Ascending aorta (tissue), 2 donors: ENCODE measurements at places on chromosomes 6 and 20.
A peak's percentile ranks its signal among the peaks of the same experiment; 100 is the strongest.

DNA sequence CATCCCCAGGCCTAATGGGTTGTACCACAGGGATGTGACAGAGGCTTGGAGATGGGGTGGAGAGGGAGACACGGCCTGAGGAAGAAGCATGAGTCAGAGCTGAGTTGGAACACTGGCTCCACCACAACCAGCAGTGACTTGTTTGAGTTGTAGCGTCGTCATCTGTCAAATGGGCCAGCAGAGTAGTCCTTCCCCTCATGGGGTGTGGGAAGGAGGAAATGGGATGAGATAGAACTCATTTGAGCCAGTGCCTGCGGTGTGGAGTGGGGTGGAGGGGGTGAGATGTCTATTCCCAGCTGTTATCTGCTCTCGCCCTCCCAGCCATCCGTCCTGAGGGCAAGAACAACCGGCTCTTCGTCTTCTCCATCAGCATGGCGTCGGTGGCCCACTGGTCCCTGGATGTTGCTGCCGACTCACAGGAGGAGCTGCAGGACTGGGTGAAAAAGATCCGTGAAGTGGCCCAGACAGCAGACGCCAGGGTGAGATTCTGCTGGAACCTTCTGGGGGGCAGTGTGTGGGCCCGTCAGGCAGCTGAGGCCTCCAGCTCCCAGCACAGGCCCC is 32.5 kb downstream of the PLCG1 start:
- no peak for DNase-seq
- H3K4me3 ChIP-seq: no peak overlapping the region
- peaks cover 23% of the 10 kb centered on the region for H3K4me1 ChIP-seq

DNA sequence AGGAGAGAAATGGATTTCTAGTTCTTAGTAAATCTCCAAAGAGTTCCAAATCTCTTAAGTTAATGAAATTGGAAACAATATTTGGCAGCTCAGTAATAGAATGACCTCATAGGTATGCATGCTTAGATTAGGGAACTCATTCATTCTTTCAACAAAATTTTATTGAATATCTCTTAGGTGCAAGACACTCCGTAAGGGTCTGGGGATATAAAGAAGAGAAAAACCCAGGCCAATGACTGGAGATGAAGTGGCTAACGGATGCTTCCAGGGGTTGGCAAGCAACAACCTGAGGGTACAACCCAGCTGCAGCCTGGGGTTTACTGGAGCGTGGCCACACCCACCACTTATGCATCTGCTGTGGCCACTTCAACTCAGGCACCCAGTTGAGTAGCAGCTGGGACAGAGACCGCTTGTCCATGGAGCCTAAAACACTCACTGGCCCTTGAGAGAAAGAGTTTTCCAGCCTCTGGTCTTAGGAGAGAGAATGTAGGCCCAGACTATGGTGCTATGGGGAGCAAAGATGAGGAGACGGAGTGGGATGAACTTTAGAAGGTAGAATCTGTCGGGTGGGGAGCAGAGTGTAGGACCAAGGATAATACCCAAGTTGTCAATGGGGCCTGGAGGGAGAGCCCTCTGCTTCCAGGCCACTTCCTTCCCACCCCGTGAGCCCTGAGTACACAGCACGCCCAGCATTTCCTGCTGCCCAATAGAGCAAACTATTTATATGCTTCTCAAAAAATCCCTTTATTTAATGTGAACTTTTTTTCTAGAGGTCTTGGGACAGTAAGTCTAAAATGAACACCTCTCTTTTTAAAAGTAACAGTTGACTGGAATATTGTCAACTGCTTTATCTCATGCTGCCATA is 46.8 kb upstream of the PXDC1 start:
- DNase-seq: no peak
- no peak overlapping the region for H3K4me3 ChIP-seq
- peak overlapping the region; percentile 61 for H3K27ac ChIP-seq
- H3K36me3 ChIP-seq: no peaks in the 10 kb centered on the region

DNA sequence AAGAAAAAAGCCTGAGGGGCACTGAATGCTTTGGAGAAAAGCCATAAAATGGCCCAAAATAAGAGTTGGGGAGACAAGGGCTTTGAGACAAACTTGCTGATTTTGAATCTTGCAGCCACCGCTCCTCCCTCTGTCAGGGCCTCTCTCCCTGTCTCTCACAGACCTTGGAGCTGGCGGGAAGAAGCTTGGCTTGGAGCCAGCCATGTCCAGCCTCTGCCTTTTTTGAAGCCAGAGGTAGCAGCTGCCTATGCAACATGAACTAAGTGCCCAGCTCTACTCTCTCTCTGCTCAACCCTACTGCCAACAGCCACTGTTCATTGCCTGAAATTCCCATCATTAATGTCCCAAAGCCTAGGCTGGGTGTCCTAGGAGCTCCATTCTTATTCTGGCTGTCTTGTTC is 63.7 kb upstream of the CTNNBL1 start:
- DNase-seq: no peak
- H3K36me3 ChIP-seq: no peaks in the 10 kb centered on the region
- no peak overlapping the region for H3K27ac ChIP-seq
- H3K4me1 ChIP-seq: no peaks in the 10 kb centered on the region

- H3K4me3 ChIP-seq: no peak overlapping the region
- no peaks in the 10 kb centered on the region for H3K4me1 ChIP-seq
- DNase-seq: no peak
- H3K36me3 ChIP-seq: no peaks in the 10 kb centered on the region
- H3K27me3 ChIP-seq: no peaks in the 10 kb centered on the region
Observed at GRCh38 chr20:58046311-58046710, 182.1 kb downstream of the ANKRD60 start.

DNA sequence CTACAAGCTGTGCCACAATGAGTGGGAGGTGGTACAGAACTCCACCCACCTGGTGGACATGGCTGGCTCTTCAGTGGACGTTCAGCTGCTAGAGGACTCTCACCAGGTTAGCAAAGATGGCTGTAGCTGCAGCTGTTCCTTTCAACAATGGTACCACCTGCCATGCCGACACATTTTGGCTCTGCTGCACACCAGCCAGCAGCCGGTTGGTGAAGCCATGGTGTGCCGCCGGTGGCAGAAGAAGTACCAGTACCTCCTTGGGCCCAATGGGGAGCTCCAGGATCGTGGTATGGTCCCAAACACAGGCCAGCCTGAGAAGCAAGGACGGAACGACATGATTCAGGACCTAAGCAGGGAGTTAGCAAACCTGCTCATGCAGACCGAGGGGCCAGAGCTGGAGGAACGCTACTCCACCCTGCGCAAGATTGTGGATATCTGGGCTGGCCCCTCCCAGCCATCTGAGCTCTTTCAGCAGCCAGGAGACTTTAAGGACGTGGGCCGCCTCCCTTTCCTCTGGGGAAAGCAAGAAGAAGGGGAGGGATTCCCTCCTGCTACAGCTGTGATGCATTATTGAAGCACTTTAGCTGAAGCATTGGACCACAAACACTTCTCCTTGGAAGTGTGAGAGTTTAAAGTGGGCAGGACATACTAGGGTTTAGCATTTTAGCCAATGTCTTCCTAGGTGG is 2.8 kb upstream of the ZSWIM1 start:
- peaks cover 14% of the 10 kb centered on the region for H3K4me1 ChIP-seq
- no peaks in the 10 kb centered on the region for H3K27me3 ChIP-seq
- no peak for DNase-seq
- H3K4me3 ChIP-seq: no peak overlapping the region

- H3K4me1 ChIP-seq: no peaks in the 10 kb centered on the region
- no peak overlapping the region for H3K4me3 ChIP-seq
- DNase-seq: no peak
- no peak overlapping the region for H3K27ac ChIP-seq
Observed at GRCh38 chr6:169028343-169028742, 225.3 kb downstream of the THBS2 start.

DNA sequence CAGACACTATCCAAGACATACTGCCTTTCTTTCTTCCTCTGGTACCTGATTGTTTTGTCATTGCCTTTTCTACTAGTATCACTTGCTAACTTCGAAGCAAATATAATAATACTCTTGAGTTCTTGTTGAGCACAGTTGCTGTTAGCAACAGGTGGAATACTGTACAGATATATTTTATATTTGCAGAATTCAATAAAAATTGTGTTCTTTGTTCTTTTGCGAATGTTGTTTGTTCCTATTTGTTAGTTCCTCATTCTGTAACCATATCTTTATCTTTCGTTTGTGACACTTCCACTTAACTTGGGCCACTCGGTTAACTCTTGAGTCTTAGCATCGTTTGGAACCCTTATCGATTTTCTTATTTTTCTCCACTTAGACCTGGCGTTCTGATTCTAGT is 868 bp downstream of the CYB5R4 start:
- H3K27ac ChIP-seq: peak overlapping the region; percentile 85
- peaks cover 4% of the 10 kb centered on the region for H3K4me1 ChIP-seq
- no peak for DNase-seq
- no peaks in the 10 kb centered on the region for H3K27me3 ChIP-seq
